Calu3 (cell line): ENCODE measurements at places on chromosomes 1 and 21.

DNA sequence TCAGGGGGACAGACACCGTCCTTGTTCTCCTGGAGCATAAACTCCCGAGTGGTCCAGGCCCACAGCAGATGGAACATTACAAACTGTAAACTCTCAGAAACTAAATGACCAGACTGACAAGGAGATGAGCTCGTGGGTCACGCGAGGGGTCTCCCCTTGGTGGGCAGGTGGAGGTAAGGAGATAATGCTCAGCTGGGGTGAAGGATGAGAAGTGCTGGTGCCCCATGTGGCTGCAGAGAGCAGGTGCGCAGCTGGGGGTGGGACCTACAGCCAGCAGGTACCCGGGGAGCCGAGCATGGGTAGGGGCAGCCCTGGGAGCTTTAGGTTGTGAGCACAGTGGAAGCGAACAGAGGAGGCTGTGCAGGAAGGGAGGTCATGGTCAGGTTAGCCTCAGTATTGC, 40.1 kb downstream of the AJAP1 start:
- no peak for DNase-seq

DNA sequence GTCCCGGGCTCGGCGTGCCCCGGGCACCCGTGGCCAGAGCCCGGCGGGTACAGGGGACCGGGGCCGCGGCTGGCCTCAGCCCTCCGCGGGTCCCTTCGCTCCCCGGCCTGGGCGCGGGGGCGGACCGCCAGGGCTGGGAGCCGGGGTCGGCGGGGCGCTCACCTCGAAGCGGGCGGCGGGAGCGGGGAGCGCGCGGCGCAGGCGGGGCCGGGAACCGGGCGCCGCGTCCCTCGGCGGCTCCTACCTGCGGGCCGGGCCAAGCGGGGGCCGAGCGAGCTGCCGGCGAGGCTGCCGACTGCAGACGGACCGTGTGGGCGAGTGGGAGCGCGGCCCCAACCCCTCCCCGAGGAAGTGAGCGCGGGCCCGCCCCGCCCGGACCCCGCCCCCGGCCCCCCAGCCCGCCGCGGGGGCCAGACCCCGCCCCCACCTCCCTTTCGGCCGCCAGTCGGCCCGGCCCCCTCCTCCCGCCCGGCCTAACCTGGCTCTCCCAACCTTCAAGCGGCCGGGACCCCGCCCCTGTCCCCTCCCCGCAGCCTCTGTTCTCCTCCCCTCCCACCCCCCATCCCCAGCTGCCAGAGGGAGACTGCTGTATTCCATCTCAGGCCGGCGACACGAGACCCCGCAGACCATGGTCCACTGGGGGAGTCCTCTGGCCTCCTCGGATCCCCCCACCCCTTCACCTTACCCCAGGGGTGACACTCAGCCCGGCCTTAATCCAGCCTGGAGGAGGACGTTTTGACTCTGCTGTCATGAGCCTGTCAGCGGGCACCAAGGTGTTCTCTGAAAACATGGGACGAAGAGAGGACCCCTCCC, at the start of gene FHL3:
Gene FHL3, minus strand, starts transcription at position 320 of the 813 bp plus-strand sequence. CDS start 6,102 bp downstream, outside the sequence.
- peak; percentile 68 for DNase-seq

DNA sequence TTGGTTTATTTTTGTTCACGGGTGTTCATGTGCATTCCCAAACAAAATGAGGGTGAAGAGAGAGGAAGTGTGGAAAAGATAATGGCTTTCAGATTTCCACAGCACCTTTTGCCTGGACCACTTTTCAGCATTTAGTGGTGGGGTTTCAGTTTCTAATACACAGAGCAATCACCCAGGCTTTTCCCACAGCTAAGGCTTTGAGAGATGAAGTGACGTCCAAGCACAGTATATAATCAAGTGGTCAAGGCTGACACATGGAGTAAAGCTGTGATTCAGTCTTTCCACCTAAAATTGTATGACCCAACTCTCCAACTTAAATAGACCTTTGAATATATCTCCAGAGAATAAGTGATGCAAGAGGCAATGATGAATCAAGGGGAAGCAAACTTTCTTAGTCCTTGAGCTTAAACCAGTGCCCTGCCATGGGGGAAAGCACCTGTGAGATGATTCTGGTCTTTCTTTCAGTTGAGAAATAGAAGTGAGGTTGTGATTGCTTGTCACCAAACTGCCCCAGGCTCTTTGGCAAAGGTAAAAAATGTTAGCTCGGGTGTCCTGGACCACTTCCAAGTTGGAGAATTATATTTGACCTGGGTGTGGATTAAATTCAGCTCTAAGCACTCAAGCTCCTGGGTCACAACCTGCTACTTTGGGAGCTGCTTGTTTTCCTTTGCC, 2.4 kb upstream of the PIK3R3 start:
- peak; percentile 63 for DNase-seq

- DNase-seq = peak; percentile 19
Measured at GRCh38 chr21:14545906-14546480, at the start of gene SAMSN1. SAMSN1 (minus strand) TSS chr21:14546315; CDS start chr21:14546261, 54 bp downstream.

GRCh38 chr1:16906873-16907272, 11.1 kb downstream of the RNU1-2 start:
- no peak for DNase-seq

DNA sequence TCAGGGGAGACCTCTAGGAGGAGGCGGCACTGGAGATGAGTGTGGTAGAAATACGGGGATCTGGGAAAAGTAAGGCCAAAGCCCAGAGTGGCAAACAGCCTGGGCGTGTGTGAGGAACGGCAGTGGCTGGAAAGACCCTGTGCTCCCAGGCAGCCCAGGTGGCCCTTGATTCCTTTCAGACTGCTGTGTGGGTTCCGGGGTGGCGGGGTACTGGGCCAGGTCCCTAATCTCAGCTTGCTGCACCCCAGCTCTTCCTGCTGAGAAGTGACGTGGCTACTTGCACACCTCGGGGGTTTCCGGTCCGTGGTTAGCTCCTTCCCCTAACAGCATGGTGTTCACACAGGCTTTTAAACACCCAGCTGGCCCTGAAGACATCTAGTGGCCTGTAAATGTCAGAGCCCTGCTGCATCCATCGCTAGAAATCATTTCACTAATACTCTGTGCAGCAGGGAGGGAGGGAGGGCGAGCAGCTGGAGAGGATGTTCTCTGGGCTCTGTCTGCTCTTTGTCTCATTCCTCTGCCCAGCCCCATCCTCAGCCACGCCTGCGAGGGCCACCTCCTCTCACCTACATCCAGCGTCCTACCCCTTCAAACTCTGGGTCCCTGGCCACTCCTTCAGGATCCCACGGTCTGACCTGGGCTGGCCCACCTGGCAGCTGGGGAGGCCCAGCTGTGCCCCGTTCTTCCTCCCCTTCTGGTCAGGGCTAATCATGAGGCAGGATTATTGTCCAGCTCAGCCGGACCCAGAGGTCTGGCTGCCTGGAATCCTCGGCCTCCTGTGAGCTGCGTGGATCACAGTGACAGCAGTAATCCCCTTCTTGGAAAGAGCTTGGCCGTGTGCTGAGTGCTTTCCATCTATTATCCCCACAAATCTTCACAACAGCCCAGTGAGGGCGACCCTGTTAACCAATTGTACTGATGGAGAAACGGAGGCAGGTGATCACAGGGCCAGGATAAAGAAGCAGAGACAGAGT, 7.2 kb downstream of the ZDHHC18 start:
- DNase-seq = no peak

DNA sequence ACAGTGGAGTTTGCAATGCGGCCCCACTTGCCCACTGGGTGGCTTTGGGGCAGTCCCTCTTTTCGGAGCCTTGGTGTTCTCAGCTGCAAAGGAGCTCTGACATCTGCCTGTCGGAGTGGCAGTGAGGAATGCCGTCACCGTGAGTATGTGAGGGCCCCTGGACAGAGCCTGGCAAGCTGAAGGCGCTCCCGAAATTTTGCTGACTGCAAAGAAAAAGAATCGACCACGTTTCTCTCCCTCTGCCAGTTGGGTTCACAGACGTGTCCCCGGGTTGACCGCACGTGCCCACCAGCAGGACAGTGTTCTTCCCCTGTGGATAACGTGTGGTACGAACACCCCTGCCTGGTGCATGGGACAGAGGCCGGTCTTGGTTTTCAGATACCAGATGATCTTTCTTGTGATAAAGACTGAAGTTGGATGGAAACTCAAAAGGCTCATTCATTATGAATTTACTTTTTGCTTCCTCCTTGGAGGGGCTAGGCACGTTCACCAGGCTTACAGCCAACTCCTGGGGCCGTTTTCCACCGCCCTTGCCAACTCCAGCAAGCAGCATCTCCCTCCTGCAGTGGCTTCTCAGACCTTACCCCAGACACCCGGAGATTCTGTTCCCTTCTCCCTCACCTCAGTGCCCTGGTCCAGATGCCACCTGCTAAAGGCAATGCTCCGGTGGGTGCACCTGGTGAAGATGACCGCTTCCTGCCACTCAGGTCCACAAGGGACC, 29.7 kb downstream of the ECE1 start:
- peak; percentile 39 for DNase-seq
